ENCODE measurements at places on chromosomes 7 and 10.

DNA sequence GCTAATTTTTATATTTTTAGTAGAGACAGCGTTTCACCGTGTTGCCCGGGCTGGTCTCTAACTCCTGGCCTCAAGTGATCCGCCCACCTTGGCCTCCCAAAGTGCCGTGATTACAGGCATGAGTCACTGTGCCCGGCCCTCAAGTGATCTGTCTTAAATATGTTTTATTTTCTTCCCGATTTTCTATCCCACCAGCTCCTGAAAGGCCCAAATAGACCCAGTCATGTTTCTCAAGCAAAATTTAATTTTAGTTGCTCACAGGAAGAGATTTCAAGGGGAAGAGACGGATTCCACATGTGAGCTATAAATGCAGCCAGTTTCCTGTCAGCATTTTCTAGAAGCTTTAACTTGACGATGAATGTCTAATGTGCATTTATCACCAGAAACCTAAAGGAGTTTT is 12.0 kb downstream of the DENND10 start:
- no peak for DNase-seq

DNA sequence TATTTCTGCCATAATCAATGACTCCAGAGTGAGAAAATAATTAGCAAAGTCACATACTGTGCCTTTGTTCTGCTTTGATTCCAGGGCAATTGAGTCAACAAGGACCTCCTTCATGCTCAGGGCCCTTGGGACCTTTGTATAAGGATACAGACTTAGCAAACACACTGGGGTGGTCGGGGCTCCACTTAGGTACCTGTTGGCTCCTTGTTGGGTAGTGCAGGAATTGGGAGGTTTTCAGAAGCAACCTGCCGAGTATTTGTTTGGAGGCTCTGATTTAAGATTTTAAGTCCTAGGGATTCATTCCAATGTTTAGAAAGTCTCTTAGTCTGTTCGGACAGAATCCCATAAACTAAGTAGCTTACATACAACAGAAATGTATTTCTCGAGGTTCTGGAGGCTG is 3.0 kb downstream of the ADCK2 start:
- DNase-seq = no peak

- DNase-seq = no peak
These were observed 19.4 kb upstream of the MINDY3 start for GRCh38 chr10:15879663-15880062.

- no peak for DNase-seq
These were observed at the start of gene HECW1 for GRCh38 chr7:43112459-43112940. Gene HECW1, plus strand, starts transcription at chr7:43112647. Its CDS starts 131,259 bp downstream, at chr7:43243906.

- DNase-seq = no peak
These were observed 567.2 kb downstream of the CCSER2 start for GRCh38 chr10:84895541-84895940.

GRCh38 chr7:116552602-116553001 is 27.8 kb downstream of the CAV1 start:
- no peak for DNase-seq

DNA sequence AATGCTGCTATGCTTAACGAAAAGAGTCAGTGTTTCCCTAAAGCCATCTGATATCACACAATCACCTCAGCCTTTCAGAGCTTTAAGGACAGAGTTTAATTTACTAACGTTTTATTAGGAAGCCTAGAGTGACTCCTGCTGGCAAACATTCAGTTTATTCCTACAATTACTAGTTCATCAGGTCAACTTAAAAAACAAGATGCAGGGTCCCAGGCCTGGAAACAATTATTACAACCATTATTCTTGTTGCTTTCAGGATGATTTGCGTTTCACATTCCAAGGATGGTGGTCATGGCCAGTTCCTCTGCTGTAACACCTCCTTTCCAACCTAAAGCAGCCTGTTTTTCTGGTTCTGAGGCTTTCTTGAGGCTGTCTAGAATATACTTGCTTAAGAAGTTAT is 1.5 kb upstream of the FAM53B start:
- peak; percentile 88 for DNase-seq

DNA sequence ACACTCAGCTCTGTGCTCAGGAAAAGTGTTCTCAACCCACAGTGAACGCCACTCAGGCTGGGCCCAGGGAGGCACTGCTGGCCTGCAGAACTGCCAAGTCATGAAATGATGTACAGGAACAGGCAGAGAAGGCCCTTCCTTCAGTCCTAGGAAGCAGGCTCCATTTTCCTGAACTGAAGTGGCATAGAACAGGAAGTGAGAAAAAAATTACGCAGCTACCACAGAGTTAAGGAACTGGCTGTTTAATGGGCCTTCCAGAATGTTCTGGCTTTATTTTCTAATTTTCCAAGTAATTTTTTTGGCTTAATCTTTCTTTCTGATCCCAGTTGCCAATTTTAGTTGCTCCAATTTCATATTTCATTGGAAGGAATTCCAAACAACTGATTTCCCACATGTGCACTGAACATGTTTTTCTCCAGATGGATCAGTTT is 39.3 kb downstream of the LRRC18 start:
- DNase-seq = no peak

DNA sequence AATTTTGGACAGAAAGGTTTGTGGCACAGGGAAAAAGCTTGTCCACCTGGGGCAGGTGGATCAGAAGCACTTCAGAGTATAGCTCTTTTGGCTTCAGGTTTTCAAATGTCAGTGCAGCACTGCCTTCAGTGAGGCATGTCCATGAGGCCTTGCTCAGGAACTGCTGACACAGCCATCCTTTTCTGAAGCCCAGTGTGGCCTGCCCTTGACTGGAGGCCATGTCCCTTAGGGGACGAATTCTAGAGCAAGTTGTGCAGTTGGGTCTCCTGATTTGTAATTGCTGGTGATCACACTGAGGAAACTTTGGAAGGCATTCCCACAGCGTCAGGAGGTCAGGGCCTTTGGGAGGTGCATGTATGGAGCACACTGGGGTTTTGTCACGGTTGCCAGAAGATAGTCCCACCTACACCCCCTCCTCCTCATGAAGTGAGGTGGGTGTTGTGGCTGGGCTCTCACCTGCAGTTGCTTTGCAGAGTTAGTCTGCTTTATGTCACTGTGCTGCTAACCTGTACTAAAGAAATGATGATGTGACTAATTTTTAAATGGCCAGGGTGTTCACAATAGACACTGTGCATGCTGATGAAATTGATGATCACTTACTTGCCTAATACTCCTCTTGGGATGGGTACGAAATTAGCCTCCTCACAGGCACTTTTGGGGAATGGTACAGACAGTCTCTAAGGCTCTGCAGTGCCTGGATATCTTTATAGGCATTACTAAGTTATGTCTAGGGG is 41.7 kb downstream of the OGDH start:
- DNase-seq = no peak

DNA sequence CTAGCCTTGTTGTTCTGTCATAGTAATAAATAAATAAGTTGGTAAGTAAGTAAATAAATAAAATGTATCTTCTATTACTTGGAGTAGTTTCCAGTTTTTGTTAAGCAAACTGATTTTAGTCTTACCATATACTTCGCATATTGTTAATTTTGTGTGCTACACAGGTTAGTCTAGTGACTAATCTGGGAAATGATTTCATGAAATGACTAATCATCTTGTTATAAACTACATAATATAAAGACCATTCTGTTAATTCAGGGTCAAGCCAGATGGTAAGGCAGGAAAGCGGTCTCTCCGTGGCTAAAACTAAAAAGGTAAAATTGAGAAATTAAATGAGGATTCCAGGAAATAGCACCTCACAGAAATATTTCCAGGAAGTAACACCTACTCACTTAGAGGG is 58.5 kb upstream of the FOXP2 start:
- DNase-seq = no peak

- DNase-seq = no peak
These were observed 54.5 kb downstream of the JAKMIP3 start for GRCh38 chr10:132120200-132120599.

- no peak for DNase-seq
These were observed 18.8 kb downstream of the TNKS2 start for GRCh38 chr10:91816981-91817380.

GRCh38 chr10:26391701-26392695 is 46.1 kb upstream of the APBB1IP start:
- DNase-seq = no peak

- no peak for DNase-seq
These were observed 275.9 kb downstream of the PRPF18 start for GRCh38 chr10:13862546-13863233.

DNA sequence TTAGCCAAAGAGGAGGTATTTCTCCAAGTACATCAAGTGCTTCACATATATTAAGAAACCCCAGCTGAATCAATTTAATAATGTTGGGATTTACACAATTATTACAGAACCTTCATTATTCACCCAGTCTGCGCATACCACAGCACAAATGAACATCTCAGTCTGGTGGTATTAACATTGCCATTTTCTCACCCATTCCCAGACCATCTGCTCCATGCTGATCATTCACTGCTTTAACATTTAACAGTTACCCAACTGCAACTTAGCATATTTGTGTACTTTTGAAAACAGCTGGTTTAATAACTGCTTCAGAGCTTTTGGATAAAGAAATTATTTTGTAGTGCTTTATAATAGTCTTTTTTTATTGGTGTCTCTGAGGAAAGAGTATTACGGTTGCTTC is 1072.1 kb downstream of the NXPH1 start:
- DNase-seq = no peak

DNA sequence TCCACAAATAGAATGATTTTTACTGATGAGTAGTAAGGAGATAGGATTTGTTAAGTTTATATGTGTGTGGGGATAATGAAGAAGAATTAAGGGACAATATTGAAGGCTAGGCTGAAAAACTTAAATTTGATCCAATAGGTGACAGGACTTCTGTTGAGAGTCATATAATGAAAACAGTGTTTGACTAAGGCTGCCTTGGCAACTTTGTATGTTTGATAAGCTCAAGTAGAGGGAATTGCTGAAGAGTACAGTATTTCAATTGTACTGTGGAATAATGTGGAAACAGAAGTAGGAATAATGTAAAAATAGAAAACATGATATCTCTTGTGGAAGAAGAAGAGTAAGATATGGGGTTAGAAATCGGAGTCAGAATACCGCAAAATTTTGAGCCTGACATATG is 10.5 kb downstream of the R3HCC1L start:
- no peak for DNase-seq

DNA sequence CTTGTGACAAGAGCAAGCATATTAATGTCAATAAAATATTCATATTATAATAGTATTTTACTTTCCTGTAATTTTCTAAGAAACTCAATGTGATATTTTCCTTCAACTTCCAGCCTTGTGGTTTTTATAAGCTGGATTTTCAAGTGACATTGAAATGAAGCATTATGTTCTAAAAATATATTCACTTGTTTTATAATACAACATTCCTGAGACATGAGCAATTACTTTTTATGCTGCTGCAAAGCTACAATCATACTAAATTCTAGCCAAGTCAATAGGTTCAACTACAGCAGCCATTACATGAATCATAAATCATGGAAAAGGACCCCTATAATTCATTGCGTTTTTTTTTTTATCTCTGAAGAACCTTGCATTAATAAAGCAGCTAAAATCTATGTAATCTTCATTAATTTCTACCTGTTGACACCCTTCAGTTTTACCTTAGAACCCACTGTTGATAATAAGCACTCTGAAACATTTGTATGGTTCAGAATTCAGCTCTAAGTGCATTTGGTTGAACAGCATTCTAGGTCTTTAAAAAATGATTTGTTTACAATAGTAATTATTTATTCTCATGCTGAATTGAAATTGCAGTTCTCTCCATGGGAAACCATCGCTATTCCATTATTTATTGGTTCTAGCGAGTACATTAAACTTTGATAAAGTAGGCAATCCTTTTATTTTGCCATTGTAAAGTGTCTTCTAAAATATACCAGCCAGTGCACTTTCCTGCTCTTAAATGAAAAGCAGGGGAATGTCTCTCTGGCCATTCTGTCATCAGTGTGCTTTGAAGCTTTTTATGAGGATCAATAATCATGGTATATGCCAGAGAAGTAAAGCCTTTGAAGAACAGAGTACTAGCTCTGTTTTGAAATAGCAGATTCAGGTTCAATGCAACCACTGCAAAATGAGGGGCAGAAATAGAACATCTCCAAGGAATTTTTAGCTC is 132.6 kb downstream of the GNAT3 start:
- no peak for DNase-seq

DNA sequence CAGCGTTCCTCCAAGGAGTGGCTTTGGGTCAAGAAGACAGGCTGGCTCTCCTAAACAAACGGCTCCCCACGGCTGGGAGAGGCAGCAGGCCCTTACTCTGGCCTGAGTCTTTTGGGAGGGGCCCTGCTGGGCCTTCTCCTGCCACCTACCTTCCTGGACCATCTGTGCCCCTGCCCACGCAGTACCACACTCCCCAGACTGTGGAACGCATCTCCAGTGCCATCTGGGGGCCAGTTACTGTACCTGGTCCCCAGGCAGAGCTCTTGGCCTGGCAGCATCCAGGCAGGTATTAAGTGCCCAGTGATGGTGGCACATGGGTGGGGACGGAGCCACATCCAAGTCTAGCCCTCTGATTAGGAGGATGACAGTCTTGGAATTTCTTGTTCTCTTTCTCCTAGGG is 14.4 kb downstream of the ALKBH4 start:
- DNase-seq = no peak

- DNase-seq = no peak
These were observed 224.2 kb upstream of the LYZL1 start for GRCh38 chr10:29064680-29065079.

GRCh38 chr10:70320751-70321150 is 36.9 kb upstream of the NPFFR1 start:
- no peak for DNase-seq

DNA sequence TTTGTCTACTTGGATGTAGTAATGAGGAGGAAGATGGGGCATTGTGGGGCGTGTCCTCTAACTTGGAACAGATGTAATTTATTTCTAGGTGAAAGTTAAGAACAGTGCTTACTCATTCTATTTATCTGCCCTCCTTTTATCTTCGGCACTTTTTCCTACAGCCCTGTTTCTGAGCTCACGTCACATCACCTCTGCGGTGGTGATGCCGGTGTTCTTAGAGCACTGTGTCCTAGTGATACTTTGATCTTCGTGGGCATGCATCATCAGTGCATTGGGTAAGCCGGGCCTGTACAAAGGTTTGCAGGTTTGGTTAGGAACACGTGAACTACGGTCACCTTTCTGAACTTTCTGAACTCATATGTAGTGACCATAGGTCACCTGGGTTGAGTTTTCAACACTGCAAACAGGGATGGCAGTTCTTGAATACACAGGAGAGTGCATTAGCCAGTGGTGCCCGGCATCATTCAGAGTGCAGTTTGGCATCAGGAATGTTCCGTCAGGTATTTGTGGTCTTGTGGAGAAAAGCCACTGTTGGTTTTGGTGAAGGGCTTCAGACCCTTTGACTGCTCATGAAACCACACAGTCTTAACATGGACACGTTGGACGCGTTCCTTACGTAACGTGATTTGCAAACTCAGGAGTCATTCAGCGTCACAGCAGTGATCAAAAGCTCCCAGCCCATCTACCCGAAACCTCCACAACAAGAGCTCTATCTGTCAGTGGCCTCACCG is 5.6 kb downstream of the POR start:
- DNase-seq = no peak

DNA sequence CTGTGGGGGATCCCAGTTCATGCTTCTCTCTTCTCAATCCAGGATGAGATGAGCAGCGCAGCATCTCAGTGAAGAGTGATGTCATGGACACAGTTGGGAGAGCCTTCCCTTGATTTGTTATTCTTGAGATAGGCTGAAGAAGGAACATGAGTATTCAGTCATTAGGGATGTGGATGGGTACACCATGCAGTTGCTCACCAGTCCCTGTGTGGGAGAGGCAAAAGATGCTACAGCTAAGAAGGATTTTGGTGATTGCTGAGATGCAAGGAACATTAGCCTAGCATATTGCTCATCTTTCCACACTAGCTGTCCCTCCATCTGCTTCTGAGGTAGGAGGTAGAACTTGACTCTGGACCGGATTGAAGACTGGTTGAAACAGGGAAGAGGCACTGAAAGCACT is 179.6 kb downstream of the GALNT17 start:
- DNase-seq = no peak

- DNase-seq = no peak
These were observed 350.0 kb downstream of the FGFR2 start for GRCh38 chr10:121248266-121248665.

Measured in erythroblast (primary cell).